ENCODE measurements at places on chromosomes 12 and 14. TPM values are rescaled to one million over a fixed set of nuclear protein-coding genes. Genes with fewer than 3 reads are reported as not detected.
A peak's percentile ranks its signal among the peaks of the same experiment; 100 is the strongest.

DNA sequence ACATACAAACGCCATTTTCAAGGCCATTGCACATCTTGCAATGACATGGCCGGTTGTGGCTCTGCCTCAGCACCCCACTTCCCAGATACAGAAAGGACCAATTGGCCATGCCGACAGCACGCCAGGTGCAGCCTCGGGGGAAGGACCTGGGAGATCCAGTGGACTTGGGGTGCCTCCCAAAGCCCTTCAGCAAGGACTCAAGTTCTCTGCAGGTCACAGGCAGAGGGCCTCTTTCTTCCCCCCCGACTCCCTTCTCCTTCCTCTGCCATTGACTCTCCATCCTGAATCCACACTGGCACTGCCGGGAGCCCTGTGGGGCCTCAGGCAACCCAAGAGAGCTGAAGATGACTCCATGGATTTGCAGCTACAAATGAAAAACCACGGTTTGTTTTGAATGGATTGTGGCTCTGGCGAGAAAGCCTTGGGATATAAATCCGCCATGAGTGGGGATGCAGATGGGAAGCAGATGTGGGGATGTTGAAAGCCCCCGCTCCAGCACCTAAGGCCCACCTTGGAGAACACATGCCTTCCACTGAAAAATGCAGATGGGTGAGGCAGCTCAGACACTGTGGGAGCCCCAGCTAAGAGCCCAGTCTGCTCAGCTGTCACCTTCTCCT, 35.1 kb upstream of the LTBP2 start:
- no peak overlapping the region for H3K27ac ChIP-seq
- no peaks in the 10 kb centered on the region for H3K36me3 ChIP-seq
- no peaks in the 10 kb centered on the region for H3K27me3 ChIP-seq
- DNase-seq: no peak
- no peak overlapping the region for H3K4me3 ChIP-seq

- no peak overlapping the region for H3K27ac ChIP-seq
- H3K4me1 ChIP-seq: peaks cover 9% of the 10 kb centered on the region
- no peak overlapping the region for H3K4me3 ChIP-seq
- H3K36me3 ChIP-seq: peaks cover 15% of the 10 kb centered on the region
- DNase-seq: no peak
- 0 out of 2 replicates have a peak, but pooled peaks cover 2% of the 10 kb centered on the region for H3K27me3 ChIP-seq
Observed at GRCh38 chr12:2076196-2076570, 23.4 kb downstream of the CACNA1C start.

- H3K36me3 ChIP-seq: peaks cover 38% of the 10 kb centered on the region
- no peaks in the 10 kb centered on the region for H3K27me3 ChIP-seq
- H3K27ac ChIP-seq: peak overlapping the region; percentile 87
- H3K4me1 ChIP-seq: peaks cover 65% of the 10 kb centered on the region
Observed at GRCh38 chr12:52949413-52950331, 754 bp downstream of the KRT18 start.

DNA sequence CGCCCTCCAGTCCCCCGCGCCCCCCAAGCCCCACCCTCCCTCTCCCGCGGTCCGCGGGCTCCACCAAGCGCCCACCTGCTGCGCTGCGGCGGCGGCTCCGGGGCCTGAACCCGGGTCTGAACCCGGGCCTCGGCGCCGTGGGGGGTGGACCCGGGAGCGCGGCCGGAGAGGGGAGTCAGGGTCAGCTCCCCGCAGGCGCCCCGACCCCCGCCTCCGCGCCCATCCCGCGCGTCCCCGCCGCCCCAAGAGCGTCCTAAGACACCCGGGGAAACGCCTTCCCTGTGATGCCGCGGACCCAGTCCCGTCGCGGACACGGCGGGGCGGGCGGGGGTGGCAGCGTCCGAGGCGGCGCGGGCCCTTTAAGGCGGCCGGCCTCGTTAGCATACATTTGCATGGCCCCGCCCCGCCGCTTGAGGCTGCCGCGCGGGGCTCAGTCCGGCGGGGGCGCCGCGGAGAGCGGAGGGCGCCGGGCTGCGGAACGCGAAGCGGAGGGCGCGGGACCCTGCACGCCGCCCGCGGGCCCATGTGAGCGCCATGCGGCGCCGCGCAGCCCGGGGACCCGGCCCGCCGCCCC, at the start of gene MMP17:
Gene MMP17, plus strand, starts transcription at position 433 of the 574 bp plus-strand sequence. Its CDS starts 102 bp downstream, at position 535.
- H3K4me1 ChIP-seq: peaks cover 13% of the 10 kb centered on the region
- DNase-seq: peak; percentile 74
- no peak within 1 kb of the TSS for H3K27ac ChIP-seq

DNA sequence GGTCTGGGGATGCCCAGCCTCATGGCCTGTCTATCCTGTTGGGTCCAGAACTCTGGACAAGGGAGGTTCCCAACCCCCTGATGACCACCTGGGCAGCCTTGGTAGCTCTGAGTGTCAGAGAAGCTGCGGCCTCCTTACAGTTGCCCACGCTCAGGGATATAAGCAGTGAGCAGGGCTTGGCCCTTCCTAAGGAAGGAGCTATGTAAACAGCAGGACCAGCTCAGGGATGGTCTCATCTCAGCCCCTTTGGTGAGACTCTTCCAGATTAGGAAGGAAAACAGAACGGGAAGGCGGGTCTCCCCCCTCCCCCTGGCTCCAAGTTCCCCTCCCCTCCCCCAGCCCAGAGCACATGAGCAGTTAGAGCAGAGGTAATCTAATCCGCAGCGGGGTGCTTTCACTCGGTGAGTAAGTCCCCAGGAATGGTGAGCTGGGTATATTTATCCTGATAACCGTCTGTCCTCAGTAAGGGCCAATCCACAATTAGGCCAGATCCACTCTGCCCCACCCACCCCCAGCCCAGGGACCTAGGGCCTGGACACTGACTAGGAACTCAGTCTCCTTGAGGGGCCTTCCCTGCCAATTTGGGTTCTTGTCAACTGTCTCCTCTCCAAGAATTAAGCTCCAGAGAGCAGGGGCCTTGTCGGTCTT, 29.5 kb upstream of the RPLP0 start:
- no peaks in the 10 kb centered on the region for H3K36me3 ChIP-seq
- peak; percentile 88 for DNase-seq
- peak overlapping the region; percentile 98 for H3K27ac ChIP-seq
- peak overlapping the region; percentile 55 for H3K4me3 ChIP-seq

The FGD6 gene
- total RNA-seq: 24.2 TPM
